ENCODE measurements at places on chromosomes 11 and 22. TPM values are rescaled to one million over a fixed set of nuclear protein-coding genes. Genes with fewer than 3 reads are reported as not detected.

- DNase-seq, result no peak
Observed at GRCh38 chr11:119374632-119375336, 6.7 kb downstream of the USP2 start.

DNA sequence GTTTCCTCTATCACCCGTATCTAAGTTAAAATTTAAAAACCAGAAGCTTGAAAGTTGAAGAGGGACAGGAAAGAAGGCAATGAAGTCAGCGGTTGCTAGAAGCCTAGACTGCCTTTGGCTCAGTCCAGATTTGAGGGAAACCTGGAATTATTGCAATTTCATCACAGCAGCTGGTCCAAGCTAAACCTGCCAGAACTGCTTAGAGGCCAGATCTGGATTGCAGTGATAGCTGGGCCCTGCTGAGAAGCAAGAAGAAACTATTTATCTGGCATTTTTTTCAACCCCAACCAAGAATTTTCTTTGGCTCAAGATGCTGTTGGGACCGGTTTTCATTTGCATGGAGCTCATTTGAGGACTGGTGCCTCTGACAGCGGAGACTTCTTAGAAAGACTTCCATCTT lies 121.5 kb upstream of the TEAD1 start:
- DNase-seq, result no peak

DNA sequence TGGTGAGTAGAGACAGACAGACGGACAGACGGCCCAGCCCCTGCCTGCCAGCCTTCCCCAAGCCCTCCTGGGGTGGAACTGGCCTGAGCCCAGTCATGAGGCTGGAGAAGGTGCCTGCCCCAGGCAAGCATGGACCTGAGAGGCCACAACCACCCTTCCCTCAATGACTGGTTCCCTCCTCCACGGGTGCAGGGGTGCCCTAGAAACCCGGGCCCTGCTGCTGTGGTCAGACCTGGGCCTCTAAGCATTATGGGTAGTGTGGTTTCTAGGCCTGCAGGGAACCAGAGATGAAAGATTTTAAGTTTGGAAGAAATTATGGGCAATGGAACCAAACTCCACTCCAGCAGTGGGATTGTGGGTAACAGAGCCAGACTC lies 13.5 kb downstream of the RHBDD3 start:
- no peak for DNase-seq

DNA sequence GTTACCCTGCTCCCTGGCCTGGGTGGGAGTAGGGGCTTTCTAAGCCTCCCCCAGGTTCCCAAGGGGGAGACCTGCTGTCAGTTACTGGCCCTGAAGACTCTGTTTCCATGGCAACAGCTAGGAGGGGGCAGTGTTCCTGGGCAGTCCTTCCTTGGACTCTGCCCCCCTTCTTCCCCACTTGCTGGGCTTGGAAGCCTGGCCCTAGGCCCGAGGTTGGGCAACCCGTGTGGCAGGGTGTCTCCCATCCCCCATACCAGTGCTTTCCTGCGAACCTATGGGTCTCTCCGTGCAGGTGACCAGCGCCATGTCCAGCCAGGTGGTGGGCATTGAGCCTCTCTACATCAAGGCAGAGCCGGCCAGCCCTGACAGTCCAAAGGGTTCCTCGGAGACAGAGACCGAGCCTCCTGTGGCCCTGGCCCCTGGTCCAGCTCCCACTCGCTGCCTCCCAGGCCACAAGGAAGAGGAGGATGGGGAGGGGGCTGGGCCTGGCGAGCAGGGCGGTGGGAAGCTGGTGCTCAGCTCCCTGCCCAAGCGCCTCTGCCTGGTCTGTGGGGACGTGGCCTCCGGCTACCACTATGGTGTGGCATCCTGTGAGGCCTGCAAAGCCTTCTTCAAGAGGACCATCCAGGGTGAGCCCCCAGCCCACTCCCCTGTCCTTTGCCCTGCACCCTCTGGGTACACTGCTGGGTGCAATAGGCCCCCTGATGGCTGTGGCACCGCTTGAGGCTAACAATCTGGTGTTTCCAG lies 1.7 kb downstream of the ESRRA start:
- no peak for DNase-seq

GRCh38 chr11:134864233-134864967 lies 452.4 kb upstream of the B3GAT1 start:
- no peak for DNase-seq

- DNase-seq, result no peak
Observed at GRCh38 chr11:7422544-7423331, 62.6 kb upstream of the OLFML1 start.

- peak; percentile 39 for DNase-seq
Observed at GRCh38 chr22:31969789-31970489, 25.6 kb downstream of the YWHAH start.

OTOG gene
- polyA plus RNA-seq, result not detected

NXPE2 gene
- not detected for polyA plus RNA-seq

TMEM151A gene
- not detected for polyA plus RNA-seq

All from CD8-positive, alpha-beta memory T cell (primary cell).